Activated naive CD4-positive, alpha-beta T cell (primary cell): ENCODE measurements at places on chromosomes 11 and 22.

- DNase-seq: no peak
These were observed 3.4 kb downstream of the TRPT1 start for GRCh38 chr11:64222651-64223000.

DNA sequence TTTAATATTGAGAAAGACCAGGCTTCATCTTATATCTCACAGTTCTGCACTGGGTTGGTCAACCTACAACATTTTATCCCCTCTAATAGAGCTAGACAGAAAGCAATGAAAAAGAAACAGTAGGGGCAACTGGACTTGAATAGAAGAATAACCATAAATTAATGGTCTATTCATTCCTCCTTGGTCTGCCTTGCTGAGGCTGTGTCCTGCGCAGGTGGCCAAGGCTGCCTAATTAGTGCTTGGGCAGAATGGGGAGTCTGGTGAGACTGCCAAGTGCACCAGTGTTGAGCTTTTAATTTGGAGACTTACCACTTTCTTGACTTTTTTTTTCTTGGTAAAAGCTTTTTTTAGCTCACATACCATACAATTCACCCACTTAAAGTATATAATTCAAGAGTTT lies 35.0 kb upstream of the SPON1 start:
- DNase-seq: no peak

DNA sequence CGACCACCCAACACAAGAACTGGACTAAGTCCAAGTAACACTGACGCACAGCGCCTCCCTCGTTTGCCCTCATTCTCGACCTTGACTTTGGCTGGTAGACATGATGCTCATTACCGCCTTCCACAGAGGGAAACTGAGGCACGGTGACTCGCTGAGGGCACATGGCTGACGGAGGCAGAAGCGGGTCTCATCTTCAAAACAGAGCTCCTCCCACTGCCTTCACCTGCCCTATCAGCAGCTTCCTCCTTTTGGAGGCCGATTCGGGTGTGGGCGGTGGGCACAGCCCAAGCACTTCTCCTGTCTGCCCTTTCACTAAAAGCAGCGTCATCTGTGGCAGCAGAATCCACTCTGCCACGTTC lies 2.0 kb upstream of the KMT5B start:
- no peak for DNase-seq

GRCh38 chr11:3121416-3121815 lies 43.7 kb downstream of the OSBPL5 start:
- DNase-seq: no peak

GRCh38 chr11:43130616-43131015 lies 181.2 kb upstream of the API5 start:
- no peak for DNase-seq

GRCh38 chr11:81707881-81708280 lies 1025.8 kb downstream of the FAM181B start:
- no peak for DNase-seq
